ENCODE measurements at places on chromosomes 7 and 10. TPM values are rescaled to one million over a fixed set of nuclear protein-coding genes. Genes with fewer than 3 reads are reported as not detected.

DNA sequence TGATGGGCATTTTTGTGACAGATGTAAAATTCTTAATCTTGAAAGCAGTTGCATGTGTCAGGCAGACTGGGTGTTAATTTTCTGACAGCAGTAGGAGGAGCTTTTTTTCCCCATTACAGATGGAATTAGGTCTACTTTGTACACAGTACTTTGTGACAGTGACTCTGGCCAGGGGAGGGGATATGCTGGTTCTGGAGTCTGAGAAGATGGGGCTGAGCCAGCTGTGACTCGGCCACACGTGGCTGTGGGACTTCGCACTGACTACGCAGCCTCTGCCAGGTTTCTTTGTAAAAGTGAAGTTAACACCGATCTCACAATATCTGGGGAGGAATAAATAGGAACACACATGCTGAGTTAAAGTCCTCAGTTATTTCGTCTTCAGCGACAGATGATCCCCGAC, 95.4 kb downstream of the MGMT start:
- no peak for DNase-seq

DNA sequence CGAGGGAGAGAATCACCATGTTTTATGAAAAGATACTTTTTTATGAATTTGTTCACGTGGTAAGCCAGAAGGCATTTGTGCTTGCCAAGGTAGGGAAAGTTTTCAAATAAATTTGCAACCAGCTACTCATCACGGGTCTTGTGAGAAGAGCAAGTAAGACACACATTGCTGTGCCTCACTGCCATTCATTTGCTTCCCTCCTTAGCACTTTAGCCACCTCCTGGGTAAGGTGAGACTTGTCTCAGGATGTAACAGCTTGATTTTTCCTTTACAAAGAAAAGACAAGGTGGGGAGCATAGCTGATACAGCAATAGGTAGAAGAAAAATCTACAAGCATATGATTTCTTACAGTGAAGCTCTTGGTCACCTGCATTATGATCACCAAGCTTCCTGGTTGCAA, 342.4 kb upstream of the GRM3 start:
- DNase-seq, result no peak

- no peak for DNase-seq
Measured at GRCh38 chr10:63487990-63488389, 22.2 kb upstream of the JMJD1C start.

GRCh38 chr10:95873139-95873538, 34.6 kb upstream of the CC2D2B start:
- DNase-seq, result no peak

GRCh38 chr7:22589641-22590201, 89.7 kb upstream of the STEAP1B start:
- peak; percentile 66 for DNase-seq

GRCh38 chr7:45408409-45408737, 165.8 kb upstream of the ADCY1 start:
- no peak for DNase-seq

DNA sequence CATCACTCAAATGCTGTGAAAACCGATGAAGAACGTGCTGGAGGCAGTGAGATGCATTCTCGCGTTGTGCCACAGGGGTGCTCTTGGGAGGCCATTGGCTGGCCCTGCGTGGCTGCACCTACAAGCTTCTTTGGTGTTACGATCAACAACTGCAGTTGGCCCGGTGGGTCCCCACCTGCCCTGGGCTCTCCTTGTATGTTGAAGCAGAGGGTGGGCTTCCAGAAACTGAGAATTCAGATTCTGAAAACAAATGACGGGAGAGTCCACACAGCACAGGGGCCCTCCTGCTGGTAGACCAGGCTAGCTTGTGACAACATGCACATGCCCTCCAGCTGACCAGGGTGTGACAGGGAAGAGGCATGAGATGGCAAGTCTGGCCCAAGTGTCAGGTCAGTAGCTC, 23.7 kb upstream of the DDC start:
- DNase-seq, result no peak

DNA sequence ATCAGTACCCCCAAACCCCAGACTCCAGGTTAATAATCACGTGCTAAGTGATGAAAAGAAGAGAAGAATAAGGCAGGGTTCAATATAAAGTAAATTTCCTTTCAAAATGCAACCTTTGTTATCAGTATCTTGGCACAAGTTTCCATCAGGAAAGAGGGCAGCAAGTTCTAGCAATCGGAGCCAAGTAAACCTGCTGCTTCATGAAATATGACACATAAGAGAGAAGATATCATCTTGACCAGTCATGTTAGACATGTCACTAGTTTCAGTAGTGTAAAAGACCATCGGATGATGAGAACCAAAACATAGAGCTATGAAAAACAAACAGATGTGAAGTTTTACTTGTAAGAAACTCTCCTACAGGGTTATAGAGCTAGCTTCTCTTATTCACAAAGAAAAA, 44.0 kb downstream of the AASS start:
- no peak for DNase-seq

DNA sequence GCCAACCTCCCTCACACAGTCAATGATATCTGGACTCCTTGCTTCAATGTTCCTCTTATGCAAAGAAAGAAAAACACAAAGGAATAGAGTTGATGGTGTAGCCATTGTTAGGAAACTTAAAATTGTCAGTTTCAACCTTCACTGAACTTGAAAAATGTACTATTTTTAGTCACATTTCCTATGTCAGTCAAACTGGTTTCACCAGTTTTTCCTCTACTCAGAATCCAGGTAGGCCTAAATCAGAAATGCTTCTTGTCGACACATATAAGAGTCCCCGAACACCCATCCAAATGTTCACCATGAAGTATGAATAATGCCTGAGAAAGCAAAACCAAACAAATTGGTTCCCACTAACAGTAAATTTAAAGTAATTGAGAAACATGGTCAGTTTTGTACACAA, 42.4 kb upstream of the ZMYND11 start:
- no peak for DNase-seq

Gene CALN1
- total RNA-seq, result 26.0 TPM

Gene BMPER
- total RNA-seq, result 0.55 TPM

Gene RSU1
- total RNA-seq, result 50.8 TPM
